ENCODE measurements at places on chromosomes 5 and 9. TPM values are rescaled to one million over a fixed set of nuclear protein-coding genes. Genes with fewer than 3 reads are reported as not detected.

GRCh38 chr5:466661-467310 lies 23.8 kb downstream of the EXOC3 start:
- DNase-seq: no peak

DNA sequence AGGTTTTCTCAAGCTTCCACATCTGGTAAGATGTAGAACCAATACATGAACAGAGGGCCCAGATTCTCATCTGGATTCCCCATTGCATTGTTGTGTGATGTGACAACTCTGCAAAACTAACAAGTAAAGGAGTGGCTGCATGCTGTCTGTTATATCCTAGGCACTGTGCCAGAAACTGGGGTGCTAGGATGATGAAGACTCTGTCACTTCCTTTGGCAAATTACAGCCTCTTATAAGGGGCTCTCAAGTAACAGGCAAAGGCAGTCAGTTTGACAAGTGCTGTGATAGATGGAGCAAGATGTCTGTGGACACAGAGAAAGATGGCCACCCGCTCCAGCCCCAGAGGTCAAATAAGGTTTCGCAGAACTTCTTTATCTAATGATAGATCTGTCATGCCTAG lies 115.7 kb downstream of the PAPPA start:
- DNase-seq: peak; percentile 35

DNA sequence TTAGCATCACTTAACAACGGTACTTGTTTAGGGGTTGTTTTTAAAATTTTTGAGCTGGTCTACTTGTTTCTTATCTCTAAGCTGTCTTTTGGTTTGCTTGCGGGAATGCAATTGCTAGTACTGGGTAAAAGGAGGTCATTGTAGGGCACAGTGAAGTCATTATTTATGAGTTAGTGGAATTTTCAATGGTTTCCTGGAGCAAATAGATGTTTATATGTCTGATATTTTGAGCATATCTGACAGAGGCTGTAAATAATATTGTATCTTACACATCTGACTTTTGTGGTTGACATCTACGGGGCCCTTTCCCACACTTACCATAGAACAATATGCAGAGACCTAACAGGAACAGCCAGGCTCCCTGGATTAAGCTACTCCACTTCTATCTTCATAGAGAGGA lies 90.4 kb upstream of the IL6ST start:
- peak; percentile 69 for DNase-seq

DNA sequence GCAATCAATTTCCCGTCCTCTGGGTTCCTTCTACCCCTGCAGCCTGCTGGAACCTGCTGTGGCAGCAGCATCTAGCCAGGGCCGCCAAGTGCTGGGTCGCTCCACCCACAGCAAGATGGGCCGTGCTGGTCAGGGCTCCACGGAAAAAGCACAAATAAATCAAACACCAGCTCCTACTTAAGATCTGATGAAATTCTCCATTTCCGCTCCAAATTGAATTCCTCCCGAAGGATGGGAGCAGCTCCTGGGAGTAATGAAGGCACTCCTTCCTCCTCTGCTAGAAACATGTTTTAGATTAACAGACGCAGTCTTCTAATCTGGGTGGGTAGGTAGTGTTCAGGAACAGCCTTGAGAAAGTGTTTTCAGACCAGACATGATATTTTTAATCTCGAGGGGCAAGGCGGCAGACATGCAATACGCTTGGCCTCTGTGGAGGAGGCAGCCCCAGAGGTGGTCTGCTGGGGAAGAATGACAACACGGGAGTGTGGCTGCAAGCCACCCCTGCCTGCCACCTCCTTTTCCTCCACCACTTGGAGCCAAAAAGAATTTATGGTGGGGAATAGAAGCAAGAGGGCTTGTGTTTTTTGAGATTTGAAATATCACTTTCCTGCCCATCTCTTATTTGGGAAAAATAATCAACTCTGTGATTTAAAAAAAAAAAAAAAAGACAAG lies 194.1 kb downstream of the AOPEP start:
- peak; percentile 79 for DNase-seq

DNA sequence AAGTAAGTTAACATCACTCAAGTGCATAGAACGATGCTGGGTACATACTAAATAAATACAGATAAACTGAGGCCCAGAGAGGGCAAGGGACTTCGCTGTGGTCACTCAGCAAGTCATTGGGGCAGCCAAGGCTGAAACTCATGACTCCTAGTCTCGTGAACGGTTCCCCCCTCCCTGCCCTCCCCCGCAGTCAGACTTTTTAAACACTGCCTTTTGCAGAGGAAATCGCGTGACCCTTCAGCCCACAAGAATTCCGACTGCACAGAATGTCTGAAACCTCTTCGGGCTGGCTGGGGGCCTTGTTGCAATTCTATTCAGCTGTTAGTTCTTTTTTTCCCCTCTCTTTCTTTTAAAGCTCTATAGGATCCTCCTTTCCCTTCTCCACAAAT lies 28.1 kb downstream of the NEK6 start:
- no peak for DNase-seq

GRCh38 chr9:108105885-108106284 lies 616.3 kb upstream of the KLF4 start:
- peak; percentile 12 for DNase-seq

GRCh38 chr5:94508461-94509148 lies 109.8 kb downstream of the KIAA0825 start:
- peak; percentile 37 for DNase-seq

DNA sequence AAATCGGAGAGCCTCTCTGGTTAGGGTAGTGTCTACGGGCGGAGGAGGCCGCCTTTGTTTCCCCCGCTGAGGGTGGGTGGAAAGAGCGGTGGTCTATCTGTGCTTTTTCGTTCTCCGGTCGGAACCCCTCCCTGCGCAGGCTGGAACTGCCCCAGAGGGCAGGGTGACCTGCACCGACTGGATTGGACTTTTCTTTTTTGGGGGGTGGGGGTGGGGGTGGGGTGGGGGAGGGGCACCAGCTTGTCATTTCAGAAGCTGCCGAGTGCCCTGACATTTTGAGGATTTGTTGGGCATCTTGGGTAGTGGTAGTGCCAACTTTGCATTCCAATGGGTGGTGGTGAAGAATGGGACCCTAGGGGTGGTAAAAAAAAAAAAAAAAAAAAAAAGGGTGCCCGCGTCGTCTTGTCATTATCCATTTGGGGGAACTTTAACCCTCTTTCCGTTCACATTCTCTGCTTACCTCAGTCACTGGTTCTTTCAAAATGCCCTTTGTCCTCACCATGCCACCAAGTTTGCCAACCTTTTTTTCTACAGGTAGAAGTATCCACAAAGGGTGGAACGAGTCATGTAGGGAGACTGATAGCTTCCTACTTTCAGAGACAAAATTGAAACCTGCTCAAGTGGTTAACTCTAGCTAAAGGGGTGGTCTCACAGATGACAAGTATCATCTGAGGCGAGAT lies 1.3 kb downstream of the UBE2R2 start:
- DNase-seq: no peak

- DNase-seq: no peak
Observed at GRCh38 chr5:172855597-172856292, 21.7 kb downstream of the ERGIC1 start.

DNA sequence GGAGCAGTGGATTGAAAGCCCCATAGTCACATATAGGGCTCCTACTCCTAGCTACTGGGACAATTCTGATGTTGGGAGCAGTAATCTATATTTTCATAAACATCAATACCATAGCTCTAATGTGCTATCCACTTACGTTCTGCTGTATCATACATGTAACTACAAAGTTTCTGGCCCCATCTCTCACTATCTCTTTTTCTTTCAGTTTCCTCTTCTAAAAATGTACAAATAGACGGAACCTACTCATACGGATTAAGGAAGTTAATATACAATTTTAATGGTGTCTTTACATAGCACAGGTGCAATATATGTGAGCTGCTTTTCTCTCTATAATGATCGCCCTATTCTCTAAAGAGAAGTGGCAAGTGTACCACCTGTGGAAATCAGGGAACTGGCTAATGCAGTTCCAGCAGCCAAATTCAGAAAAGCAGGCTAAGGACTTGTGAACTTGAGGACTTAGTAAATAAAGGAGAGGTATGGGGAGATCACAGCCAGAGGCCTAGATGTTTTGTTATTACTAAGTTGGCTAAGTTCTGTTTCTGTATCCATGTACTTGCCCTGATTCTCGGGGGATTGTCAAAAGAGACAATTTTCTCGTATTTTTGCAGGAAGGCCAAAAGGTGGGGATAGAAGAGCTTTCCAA lies 1021.9 kb downstream of the CDH12 start:
- DNase-seq: no peak

DNA sequence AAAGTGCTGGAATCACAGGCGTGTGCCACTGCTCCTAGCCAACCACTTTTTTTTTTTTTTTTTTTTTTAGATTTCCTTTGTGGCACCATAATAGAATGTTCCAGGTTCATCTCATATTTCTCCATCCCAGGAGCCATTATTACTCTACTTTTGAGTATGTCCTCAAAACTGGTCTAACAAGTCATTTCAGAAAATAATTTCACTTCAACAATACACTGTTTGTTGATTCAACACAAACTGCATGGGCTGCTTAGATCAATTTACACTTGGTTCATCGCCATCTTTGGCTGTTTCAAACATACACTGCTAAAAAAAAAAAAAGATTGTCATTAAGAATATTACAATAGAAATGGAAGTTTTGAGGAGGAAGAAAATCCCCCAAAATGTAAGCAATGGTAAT lies 57.9 kb downstream of the CSNK1A1 start:
- no peak for DNase-seq

GRCh38 chr9:26753971-26754370 lies 138.6 kb downstream of the CAAP1 start:
- no peak for DNase-seq

- DNase-seq: no peak
Observed at GRCh38 chr5:104189031-104189430, 626.4 kb upstream of the NUDT12 start.

DNA sequence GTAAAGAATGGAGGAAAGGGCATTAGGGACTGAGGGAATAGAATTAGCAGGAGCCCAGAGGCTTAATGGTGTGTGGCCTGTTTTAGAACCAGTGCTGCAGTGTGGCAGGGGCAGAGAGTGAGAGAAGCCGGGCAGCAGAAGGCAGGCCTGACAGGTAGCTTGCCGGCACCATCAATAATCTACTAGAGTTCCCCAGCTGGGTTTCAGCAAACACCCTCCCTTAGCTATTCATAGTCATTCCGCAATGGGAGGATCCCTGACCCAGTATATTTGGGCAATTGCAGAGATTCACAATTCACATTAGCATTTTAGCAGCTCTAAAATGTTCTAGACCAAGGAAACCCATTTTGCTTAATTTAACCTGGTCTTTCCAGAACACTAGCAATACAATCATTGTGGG lies 227.8 kb downstream of the ARRDC3 start:
- DNase-seq: no peak

DNA sequence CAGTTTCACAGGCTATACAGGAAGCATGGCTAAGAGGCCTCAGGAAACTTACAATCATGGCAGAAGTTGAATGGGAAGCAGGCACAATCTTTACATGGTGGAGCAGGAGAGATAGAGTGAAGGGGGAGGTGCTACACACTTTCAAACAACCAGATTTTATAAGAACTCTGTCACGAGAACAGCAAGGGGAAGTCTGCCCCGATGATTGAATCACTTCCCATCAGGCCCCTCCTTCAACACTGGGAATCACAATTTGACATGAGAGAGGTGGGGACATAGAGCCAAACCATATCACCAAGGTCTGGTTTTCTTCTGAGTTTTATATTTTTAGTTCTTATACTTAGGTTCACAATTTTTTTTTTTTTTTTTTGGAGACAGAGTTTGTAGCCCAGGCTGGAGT lies 16.1 kb downstream of the ZCCHC9 start:
- DNase-seq: no peak

GRCh38 chr9:1155602-1156001 lies 105.4 kb downstream of the DMRT2 start:
- DNase-seq: no peak

DNA sequence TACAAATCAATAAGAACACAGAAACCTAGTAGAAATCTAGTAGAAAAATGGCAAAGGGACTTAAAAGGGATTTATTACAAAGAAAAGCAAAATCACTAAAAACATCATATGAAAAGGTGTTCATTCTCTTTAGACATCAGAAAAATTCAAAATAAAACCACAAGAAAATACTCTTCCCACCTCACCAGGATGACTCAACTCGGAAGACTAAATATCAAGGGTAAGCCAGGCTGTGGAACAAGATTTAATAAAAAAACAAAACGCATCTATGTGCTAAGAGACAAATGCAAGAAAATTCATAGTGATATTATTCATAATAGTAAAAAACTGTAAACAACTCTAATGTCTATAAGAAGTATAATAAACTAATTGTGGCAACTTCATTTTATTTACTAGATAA lies 181.6 kb upstream of the GHR start:
- DNase-seq: no peak

DNA sequence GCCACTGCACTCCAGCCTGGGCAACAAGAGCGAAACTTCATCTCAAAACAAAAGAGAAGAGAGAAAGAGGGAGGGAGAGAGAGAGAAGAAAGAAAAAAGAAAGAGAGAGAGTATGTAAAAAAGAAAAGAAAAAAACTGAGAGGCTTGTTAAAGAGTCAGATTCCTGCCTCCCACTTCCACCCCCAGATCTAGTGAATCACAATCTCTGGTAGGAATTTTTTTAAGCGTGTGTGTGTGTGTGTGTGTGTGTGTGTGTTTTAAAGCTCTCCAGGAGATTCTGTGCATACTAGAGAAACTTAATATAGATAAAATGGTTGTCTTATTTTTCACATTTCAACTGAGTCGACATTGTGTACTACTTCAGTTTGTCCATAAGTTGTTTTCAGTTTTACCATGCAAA lies 32.0 kb downstream of the SAR1B start:
- peak; percentile 33 for DNase-seq

- DNase-seq: no peak
Observed at GRCh38 chr5:170206216-170206615, 26.6 kb upstream of the C5orf58 start.

DNA sequence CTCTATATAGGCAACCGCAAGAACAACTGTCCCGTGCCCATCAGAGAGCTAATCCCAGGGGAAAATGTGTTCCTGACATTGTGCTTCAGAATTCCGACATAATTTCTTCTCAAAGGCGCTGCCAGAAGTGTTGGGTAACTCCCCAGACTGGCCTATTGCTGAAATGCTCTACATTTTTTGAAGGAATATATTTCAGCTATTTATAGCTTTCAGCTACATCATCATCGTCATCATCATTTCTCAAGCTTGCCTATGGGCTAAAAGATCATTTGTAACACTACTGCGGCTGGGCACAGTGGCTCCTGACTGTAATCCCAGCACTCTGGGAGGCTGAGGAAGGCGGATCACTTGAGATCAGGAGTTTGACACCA lies 49.7 kb downstream of the MYO10 start:
- peak; percentile 97 for DNase-seq

GRCh38 chr5:98796197-98796972 lies 22.9 kb downstream of the RGMB start:
- peak; percentile 58 for DNase-seq

GRCh38 chr5:11596185-11596584 lies 308.1 kb downstream of the CTNND2 start:
- no peak for DNase-seq

GRCh38 chr9:121563881-121564460 lies 64.3 kb upstream of the GGTA1 start:
- no peak for DNase-seq

SHOC1 gene
- polyA plus RNA-seq: 0.37 TPM

TMEM245 gene
- polyA plus RNA-seq: 117 TPM

PLPPR1 gene
- 1.2 TPM for polyA plus RNA-seq

SLIT3 gene
- polyA plus RNA-seq: 67.6 TPM

F2RL2 gene
- 0.32 TPM for polyA plus RNA-seq

TMEM232 gene
- 5.0 TPM for polyA plus RNA-seq

LOX gene
- polyA plus RNA-seq: 2.6 TPM

HCN1 gene
- 15.6 TPM for polyA plus RNA-seq

PIP5KL1 gene
- polyA plus RNA-seq: 3.4 TPM

FOXD4L3 gene
- polyA plus RNA-seq: not detected

TMEM215 gene
- polyA plus RNA-seq: not detected

FAM81B gene
- not detected for polyA plus RNA-seq

WDR41 gene
- polyA plus RNA-seq: 66.8 TPM

ARID3C gene
- polyA plus RNA-seq: not detected

OLFM1 gene
- 3.8 TPM for polyA plus RNA-seq

Measured in cardiac muscle cell (in vitro differentiated cells and primary cell).